ENCODE measurements at places on chromosomes 6 and 20.

DNA sequence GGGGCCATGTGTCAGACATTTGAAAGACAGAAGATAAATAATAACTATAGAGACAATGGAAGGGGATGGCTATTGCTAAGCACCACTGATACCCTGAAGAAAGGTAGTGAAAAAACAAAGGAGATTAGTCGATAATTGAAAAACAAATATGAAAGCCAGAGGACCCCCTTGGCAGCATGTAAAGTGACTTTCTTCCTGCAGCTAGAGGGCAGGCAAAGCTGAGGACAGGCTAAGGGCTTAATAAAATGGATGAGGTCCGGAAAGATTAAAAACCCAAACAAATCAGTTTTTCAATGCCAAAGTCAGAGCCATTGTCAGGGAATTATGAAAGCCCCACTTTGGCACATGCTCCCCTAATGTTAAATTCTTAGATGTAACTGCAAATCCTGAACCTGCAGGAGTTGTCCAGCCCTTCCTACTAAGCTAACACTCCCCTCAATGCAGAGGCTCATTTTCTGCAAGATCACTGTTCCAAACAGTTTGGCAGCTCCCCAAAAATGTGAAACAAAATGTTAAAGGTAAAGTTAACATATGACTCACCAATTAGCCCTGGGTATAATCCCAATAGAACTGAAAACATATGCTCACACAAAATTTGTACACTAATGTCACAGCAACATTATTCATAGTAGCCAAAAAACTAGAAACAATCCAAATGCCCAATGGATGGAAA, 1177.9 kb downstream of the GRIK2 start:
- no peak for DNase-seq

DNA sequence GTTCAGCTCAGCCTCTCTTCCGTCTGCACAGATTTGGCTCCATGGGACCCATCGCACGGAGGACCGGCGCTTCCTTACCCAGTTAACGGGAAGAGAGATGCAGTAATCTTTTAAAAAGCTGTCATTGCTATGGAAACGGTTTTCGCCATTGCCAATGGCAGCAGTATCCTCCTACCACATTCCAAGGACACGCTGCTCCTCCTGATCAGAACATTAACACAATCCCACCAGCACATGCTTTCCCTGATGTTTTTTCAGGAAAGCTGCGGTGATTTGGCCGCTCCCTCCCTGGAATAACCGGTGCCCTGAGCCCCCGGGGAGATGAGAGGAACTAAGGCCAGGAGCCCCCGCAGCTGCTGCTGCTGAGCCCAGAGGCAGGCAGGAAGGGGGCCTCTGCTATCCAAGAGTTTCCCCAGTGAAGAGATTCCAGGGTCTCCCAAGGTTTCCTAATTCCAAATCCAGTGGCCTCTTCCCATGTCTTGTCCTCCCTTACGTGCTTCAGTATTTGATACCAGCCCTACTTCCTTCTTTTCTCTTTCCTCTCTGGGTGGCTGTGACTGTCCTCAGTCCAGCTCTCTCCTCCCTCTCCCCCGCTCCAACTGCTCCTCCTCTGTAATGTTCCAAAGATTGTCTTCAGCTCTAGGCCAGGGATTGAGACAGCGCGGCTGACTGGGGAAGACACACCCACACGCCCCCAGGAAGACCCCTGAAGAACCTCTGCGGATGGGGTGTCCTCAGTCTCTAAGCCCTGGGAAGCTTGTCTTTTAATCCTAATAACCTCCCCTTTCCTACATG, 2.6 kb downstream of the BNIP5 start:
- DNase-seq = no peak

DNA sequence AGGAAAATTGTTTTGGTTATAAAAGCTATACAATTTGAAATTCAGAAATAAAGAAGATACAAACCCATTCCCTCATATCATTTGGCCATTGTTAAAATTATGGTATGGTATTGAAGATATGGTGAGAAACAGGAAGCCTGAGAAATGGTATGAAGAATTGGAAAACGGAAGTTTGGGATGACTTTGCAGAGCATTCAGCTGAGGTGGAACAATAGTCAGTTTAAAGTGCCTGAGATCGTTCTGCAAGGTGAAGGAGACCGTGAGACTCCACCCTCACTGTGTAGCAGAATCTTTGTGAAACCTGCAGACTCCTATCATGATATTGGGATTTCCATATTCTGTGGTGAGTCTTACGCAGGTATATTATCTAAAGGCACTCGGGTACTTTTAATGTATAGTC, 97.3 kb downstream of the ADGRB3 start:
- no peak for DNase-seq

GRCh38 chr6:97947841-97948240, 664.8 kb upstream of the MMS22L start:
- no peak for DNase-seq

- DNase-seq = no peak
Observed at GRCh38 chr6:89675949-89676748, 37.6 kb upstream of the LYRM2 start.

GRCh38 chr20:43248341-43248740, 58.6 kb upstream of the PTPRT start:
- no peak for DNase-seq

GRCh38 chr6:2875359-2876191, 27.5 kb downstream of the SERPINB9 start:
- DNase-seq = no peak

DNA sequence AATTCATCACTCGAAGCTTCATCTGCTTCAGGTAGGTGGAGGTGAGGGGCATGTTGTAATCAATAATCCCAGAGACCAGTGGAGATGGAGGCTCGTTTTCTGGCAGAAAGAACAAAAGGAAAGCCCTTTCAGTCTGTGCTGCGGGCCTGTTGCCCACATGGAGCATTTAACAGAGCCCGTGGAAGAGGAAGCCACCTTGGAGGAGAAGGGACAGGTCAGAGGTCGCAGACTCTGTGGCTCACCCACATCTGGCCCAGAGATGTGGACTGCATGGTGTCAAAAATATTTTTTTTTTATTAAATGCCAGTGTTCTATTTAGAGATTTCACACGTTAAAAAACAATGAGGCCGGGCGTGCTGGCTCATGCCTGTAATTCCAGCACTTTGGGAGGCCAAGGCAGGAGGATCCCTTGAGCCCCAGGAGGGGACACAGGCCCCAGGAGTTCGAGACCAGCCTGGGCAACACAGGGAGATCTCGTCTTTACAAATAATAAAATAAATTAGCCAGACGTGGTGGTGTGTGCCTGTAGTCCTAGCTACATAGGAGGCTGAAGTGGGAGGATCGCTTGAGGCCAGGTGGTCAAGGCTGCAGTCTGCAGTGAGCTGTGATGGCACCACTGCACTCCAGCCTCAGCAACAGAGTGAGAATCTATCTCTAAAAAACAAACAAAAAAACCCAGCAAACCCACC, 73.6 kb downstream of the NOL4L start:
- no peak for DNase-seq

Measured in hypothalamus (tissue), 51 donors.